ENCODE measurements at places on chromosomes 5 and 9.

DNA sequence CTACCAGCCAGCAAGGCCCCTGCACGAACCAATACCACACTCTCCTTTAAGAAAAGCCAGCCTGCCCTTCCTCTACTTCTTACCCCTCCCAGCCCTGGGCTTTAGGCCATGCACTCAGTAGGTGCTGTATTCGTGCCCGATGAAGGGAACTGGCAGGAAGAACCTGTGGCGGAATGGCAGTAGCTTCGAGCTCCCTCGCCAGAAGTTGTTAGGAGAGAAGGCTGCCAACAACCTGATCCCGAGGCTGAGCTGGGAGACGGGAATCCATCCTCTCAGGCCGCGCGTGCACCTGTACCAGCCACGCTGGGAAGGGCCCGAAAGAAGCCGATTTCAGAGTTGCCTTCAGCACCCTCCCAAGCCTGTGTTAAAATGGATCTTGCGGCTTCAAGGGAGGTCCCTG lies 45.3 kb upstream of the AKNA start:
- DNase-seq = peak; percentile 82

DNA sequence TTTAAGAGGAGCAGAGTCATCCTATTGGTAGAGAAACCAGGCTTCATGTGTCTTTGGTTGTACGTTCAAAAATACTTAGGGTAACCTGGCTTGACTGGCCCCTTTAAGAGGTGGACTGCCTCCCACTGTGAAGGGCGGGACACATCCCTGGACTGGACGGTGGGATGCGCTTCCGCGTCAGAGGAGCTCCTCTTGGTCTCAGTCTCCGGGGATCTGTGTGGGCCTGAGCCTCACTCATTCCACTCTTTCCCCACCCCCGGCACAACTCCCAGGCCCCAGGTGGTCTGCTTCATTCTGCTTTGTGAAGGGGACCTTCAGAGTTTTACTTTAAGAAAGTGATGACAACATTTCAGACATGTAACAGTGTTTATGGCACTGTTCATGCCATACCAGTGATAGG lies 601.1 kb downstream of the IRX1 start:
- no peak for DNase-seq

DNA sequence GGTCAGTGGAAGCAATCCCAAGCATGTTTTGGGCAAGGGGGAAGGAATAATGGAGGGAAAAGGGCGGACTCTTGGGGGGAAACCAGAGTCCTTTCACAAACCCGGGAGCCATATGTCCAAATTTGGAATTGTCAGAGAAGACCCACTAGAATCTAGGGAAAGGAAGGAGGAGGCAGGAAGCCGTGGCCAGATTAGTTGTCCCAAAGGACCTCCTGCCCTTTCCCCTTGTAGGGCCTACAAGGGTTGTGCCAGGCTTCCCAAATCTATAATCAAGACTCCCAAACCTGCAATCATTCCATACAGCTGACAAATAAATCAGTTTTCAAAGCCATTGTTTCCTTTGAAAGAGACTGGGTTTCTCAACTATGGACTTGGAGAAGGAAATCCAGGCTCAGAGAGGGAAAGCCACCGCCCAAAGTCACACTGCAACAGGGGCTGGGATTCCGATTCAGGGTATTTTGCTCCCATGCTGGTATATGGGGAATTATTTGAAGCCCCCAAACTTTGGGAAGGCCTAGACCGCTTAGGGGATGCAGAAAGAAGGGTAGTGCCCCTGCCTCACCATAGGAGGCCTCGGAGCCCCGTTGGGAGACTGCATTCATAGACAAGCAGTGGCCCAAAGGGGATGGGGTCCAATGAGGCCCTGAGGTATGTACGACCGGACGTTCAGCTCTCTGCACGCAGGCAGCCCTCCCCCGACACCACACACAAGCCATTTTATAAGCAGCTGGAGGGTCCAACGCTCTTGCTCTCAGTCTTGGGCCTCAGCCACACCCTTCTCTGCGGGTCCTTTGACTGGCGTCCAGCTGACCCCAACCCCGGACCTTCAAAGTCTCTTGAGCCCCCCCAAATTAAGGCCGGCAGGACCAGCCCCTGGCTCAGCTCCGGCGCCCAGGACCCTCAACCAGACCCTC lies 815 bp downstream of the ANXA6 start:
- no peak for DNase-seq

DNA sequence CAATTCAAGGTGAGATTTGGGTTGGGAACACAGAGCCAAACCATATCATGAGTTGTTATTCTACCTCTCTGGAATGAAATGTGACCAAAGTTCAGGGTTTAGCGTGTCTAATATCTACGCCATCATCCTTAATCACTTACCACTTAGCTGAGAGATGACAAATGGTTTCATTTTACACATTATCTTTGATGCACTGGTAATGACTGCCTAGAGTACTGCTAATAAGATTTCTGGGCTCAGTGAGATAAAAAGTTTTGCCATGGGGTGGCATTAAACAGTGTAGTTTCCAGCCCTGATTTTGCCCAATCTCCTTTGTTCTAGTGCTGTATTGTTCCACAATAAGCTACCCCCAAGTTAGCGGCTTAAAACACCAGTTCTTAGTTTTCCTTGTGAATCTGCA lies 367.2 kb downstream of the MLLT3 start:
- DNase-seq = no peak

- DNase-seq = no peak
These were observed 34.9 kb downstream of the SEMA4D start for GRCh38 chr9:89462817-89463683.

- no peak for DNase-seq
These were observed 18.8 kb upstream of the TEK start for GRCh38 chr9:27090231-27090630.

Data from cerebellar nuclear complex (tissue), 1 donor.